Activated CD8-positive, alpha-beta T cell treated with anti-CD3 and anti-CD28 coated beads, Interleukin-2, amount 10 ng/mL, durations not matched to agents 7 days and 5 days (primary cell): ENCODE measurements at places on chromosomes 4 and X.

GRCh38 chr4:132709056-132709455 lies 440.0 kb upstream of the PCDH10 start:
- DNase-seq, result no peak

GRCh38 chr4:152422817-152423320 lies 113.0 kb downstream of the FBXW7 start:
- no peak for DNase-seq

DNA sequence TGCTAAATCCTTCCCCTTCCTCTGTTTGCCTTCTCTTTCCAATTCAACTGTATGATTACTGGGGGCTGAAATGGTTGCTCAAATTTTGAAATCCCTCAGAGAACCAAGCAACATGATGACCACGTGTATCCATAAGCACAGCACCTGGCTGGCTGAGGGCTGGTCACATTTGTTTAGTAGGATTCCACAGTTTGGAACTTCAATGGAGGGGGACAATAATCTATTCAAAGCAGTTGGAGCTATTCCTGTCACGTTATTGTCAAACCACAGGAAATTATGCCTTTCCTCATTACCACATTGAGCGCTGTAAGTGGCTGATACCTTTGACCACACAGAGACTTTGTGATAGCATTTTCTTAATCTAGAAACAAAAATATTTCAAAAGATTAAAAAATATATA lies 7.0 kb downstream of the TMSB4X start:
- no peak for DNase-seq

DNA sequence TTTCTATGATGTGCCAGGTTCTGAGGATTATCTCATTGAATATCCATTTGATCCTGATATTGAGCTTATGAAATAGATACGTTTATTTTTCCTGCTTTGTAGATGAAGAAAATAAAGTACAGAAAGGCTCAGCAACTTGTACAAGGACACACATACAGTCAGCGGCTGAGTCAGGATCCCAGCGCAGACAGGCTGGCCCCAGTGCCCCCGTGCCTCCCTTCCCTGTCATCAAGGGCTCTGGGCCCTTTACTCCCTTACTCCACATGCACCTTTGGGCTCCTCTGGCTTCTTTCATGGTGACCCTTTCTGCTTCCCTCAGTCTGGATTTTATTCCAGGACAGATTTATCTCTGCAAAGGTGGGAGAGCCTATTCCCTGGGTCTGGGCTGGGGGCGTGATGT lies 12.8 kb downstream of the RASL11B start:
- DNase-seq, result no peak

GRCh38 chr4:93132631-93133030 lies 695.9 kb upstream of the ATOH1 start:
- no peak for DNase-seq

DNA sequence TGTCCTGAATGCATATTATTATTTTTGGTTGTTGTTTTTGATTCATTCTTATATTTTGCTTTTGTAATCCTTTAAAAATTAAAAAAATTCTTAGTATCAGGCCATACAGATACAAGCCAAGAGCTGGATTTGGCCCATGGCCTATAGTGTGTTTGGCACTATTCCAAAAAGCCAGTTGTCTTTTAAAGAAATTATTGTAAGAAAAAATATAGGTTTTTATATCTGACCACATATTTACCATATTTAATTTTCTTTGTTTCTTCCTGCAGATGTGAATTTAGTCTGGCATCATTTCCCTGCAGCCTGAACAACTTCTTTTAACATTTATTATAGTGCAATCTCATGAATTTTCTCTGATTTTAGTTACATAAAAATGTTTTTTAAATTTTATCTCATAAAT lies 652.8 kb upstream of the NR3C2 start:
- no peak for DNase-seq

GRCh38 chr4:79367096-79367495 lies 40.9 kb downstream of the GK2 start:
- no peak for DNase-seq

DNA sequence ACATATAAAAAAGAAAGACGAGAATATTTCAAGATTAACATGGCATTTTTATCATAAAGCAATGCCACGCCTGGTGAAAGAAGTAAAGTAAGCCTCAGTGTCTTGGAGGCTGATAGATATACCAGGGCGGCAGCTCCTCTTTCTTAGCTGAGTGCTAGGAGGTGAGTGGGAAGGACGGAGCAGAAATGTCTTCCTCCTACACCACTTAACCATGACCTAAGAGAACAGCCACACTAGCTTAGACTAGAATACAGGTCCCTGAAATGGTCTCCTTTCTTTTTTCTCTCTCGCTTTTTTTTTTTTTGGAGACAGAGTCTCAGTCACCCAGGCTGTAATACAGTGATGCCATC lies 75.0 kb downstream of the NAF1 start:
- DNase-seq, result no peak

DNA sequence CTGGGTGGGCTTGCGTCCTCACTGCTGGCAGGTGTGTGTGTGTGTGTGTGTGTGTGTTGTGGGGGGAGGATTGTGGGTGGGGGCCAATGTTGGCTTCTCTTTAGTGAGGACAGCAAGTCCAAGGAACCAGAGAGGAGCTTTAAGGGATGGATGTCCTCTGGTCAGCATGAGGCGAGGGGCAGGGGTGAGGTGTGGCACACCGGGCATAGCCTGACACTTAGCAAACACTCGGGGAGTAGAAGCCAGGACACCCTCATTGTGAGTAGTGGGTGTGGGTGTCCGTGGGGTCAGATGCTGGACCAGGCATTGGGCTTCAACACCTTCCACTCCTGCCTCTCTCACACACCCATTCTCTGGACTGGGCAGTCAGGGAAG lies 2.8 kb downstream of the SORCS2 start:
- DNase-seq, result no peak

DNA sequence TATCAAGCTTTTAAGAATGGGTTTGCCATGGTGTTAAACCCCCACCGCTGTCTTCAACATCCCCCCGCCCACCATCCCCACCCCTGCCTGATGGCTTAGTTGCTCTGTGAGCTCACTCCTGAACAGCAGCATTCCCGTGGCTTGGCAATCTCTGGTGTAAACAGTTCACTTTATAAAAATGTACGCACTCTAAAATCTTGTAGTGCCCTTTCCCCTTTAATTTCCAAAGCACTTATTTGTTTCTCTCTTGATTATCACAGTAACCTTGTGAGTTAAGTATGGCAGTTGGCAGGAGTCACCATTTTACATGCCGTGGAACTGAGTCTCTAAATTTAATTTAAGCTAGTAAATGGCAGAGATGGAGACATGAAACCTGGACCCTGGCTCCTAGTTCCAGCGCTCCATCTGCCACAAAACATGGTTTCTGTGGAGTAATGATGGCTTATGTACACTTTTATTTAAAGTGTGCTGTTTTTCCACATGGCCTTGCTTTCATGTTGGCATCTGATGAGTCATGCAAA lies 123.1 kb downstream of the AFF1 start:
- DNase-seq, result no peak

DNA sequence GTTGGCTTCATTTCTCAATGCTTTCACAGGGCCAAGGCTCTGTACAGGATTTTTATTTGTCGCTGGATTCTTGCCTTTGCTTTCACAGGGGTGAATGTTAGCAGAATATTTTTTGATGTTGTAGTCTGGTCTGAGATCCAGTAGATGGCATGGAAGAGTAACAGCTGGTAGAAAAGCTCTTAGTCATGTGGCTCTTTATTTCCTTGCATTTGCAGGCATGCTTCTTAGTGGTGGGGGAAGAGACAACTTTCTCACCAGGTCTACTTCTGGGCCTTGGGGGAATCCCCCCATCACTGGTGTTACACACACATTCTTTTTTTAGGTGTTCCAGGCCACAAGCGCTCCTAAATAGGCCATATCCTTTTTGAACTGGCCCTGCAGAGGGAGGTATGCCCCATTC lies 58.2 kb upstream of the DKK2 start:
- DNase-seq, result no peak

DNA sequence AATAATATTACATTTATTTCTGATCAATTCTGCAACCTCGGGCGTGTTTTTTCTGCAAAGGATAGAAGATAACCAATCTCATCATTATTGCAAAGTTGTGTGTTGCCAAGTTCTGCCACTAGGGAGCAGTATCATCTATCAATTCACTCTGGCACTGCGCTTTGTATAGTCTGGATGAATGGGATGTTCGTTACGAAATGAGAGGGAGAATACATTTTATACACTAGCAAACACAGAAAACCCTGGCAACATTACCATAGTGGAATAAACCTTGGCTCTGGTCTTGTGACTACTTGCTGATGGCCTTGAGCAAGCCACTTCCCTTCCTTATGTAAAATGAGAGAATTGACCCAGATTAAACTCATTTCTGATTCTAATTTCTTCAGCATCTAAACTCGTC lies 97.5 kb upstream of the ZNF518B start:
- peak; percentile 64 for DNase-seq

- no peak for DNase-seq
Measured at GRCh38 chr4:173529477-173530325, at the start of gene HAND2. TSS of gene HAND2 (minus strand) at chr4:173530229. CDS start at chr4:173529289, 940 bp downstream.

- DNase-seq, result no peak
Measured at GRCh38 chr4:41437111-41437536, 100.8 kb upstream of the LIMCH1 start.

- DNase-seq, result no peak
Measured at GRCh38 chr4:185358514-185358913, 37.2 kb downstream of the LRP2BP start.

GRCh38 chr4:162675661-162676060 lies 491.0 kb downstream of the NAF1 start:
- DNase-seq, result no peak

- DNase-seq, result no peak
Measured at GRCh38 chrX:49037883-49038475, 5.2 kb downstream of the TFE3 start.

DNA sequence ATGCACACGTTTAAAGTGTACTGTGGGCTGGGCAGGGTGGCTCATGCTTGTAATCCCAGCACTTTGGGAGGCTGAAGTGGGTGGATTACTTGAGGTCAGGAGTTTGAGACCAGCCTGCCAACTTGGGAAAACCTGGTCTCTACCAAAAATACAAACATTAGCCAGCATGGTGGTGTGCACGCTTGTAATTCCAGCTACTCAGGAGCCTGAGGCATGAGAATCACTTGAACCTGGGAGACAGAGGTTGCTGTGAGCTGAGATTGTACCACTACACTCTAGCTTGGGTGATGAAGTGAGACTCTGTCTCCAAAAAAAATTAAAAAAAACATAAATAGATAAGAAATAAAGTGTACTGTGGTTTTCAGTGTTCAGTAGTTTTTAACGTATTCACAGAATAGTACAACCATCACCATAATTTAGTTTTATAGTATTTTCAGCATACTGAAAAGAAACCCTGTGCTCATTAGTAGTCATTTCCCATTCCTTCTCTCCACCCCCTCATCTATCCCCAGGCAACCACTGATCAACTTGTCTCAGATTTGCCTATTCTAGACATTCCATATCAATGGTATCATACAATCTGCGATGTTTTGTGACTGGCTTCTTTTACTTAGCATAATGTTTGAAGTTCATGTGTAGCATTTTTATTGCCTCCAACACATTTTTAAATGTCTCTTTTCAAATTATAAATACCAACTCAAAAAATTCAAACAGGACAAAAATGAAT lies 19.1 kb downstream of the SLAIN2 start:
- DNase-seq, result no peak

- no peak for DNase-seq
Measured at GRCh38 chr4:72283357-72283756, 251.6 kb downstream of the NPFFR2 start.

DNA sequence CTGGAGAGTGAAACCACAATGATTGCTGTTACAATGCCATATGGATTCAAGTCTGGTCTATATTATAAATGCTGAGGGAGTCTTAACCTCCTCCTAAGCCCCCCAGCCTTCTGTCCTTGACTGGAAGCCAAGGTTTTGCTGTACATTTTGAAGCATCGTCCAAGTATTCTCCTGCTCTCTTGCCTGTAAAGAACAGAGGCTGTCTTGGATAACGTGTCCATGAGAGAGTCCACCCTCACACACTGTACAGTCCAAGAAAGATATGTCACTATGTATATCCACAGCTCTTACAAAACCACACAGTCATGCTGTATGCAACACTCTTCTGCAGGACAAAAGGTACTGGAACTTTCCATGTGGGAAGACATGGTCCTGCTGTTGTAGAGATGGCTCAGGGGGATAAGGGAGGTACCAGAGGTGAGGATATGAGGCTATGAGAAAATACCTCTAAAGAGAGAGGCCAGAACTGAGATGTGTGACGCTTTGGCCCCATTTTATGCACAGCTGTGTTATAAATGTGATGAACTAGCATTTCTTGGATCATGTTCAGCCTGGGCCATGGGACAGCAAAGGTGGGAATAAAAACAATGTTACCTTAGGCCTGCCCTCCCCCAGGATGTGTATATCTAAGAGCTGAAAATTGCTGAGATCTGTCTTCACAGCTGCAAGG lies 678.6 kb downstream of the IQCM start:
- no peak for DNase-seq

DNA sequence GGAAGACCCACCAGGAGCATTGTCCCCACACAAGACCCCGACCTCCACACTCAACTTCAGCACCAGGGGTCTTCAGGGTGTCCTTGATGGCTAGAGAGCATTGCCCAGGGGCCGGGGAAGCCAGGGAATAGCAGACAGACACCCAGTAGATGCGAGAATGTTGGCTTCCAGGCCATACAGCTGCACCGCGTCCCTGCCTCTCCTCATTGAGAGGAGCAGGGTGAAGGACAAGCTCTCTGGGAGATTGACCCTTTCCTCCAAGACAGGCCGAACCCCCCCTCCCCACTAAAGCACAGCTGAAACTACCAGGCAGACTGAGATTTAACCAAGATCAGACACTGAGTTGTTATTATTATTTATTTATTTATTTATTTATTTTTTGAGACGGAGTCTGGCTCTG lies 42.6 kb upstream of the SLC25A4 start:
- DNase-seq, result no peak

DNA sequence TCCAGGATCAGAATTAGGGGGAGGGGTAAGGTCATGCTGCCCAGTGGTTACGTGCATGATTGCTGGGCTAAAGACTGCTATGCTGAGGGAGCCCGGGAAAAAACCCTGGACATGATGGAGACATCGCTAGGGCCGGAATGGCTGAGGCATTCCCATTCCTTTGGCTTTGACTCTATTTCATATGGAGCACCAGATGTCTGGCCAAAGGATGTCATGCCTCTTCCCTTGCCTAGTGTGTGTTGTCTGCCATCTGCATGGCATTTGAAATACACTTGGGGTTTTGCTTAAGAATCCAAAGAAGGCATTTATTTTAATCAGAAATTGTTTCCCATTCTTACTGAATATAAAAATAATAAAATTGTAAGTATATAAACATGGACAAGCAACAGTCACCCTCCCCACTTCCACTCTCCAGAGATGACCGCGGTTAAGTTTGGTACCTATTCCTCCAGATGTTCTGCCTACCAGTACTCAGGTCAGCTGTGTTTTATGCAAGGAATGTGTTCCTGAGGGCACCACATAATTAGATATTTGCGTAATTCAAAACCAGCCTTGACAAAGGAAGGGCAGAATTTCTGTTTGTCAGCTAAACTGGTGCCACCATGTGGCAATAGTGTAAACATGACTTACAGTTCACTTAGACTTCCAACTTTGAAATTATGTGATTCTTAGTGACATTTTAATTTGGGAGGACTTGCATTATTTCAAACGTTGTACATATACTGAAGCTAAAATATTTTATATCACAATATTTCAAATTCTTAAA lies 105.9 kb downstream of the CT47B1 start:
- DNase-seq, result peak; percentile 28

GRCh38 chrX:11663875-11664210 lies 1.9 kb downstream of the ARHGAP6 start:
- DNase-seq, result no peak
